ENCODE measurements at places on chromosomes 3 and 15.
A peak's percentile ranks its signal among the peaks of the same experiment; 100 is the strongest.

GRCh38 chr3:30155755-30156154 lies 450.6 kb upstream of the TGFBR2 start:
- DNase-seq = no peak

GRCh38 chr15:33094336-33094735 lies 100.2 kb downstream of the FMN1 start:
- no peak for DNase-seq

GRCh38 chr3:167829071-167829470 lies 93.5 kb downstream of the SERPINI1 start:
- DNase-seq = no peak

GRCh38 chr15:91476861-91477260 lies 376.6 kb upstream of the SLCO3A1 start:
- no peak for DNase-seq

GRCh38 chr3:172018364-172018763 lies 21.0 kb upstream of the FNDC3B start:
- no peak for DNase-seq

DNA sequence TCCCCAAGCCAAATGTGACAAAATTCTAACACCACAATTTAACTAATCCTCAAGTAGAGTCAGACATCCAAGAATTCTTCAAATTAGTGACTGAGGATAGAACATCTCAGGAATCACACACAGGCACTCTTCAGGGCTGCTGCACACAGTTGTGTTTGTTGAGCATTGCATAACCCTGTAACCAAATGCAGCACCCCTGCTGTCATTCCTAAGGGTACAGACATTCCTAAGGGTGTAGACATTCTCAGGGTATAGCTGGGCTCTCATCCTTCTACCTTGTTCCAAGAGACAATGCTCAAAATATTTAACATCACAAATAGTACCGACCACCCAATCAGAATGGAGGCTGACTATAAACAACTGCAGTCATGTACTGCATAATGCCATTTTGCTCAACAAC lies 107.1 kb upstream of the UBE2E2 start:
- DNase-seq = no peak

DNA sequence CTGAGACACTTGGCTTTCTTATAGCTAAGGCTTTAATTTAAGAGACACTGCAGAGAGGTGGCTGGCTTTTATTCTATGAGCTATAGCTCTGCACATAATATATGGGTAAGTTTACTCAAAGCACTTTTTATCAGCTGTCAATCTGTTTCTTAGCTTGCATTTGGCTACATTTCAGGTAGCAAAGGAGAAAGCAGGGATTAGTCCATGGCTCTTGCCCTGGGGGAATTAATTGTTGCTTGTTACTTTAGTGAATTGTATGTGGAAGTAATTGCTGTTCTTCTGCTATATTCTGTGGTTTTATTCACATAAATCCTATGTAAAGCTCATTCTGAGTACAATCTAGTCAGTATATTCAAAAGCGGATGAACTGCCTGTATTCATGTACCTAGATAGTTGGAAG lies 14.4 kb upstream of the CCDC39 start:
- DNase-seq = no peak

DNA sequence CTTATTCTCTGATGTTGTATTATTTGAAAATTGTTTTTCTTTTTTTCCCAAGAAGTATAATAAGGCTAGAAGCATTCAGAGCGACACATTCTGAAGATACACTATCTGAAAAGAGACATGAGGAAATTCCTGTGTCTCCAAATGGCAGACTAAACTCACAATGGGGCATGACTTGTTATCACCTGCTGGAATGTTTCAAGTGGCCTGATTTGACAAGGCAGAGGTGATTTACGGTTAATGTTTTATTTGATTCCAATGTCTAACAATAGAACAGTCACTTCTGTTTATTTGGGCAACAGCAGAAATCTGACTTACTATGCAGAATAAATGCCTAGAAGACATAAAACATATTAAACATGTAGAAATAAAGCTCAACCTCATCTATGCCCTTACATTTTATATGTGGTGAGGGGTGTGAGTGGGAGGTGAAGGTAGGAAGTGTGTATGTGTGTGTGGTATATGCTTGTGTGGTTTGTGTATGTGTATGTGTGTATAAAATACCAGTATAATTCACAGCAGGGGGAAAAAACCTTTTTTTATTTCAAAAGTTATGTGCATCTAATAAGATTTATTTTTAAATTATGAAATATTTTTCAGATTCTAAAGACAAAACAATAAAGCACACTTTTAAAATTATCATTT lies 1051.7 kb downstream of the ROBO2 start:
- no peak for DNase-seq

- no peak for DNase-seq
These were observed 385.9 kb downstream of the RAP2B start for GRCh38 chr3:153547970-153548369.

DNA sequence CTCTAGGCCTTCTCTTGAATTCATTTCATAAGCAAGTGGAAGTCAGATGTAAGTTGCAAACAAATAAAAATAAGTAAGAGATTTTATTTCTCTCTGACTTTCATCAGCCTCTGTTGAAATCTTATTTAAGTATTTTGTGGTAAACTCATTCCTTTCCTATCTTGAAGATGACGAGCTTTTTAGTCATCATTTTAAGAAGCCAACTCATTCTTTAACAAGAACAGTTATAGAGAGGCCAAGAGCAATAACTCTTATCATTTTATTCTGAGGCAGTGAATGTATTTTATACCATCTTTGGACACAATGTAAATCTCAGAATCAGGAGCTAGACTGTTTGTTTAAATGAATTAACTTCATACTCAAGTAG lies 147.5 kb upstream of the MBNL1 start:
- DNase-seq = no peak

- no peak for DNase-seq
These were observed 61.2 kb upstream of the NEO1 start for GRCh38 chr15:72991026-72991425.

- DNase-seq = no peak
These were observed 583.3 kb upstream of the PPP2R3A start for GRCh38 chr3:135382188-135382587.

- peak; percentile 26 for DNase-seq
These were observed 37.7 kb downstream of the PLD1 start for GRCh38 chr3:171772427-171773056.

DNA sequence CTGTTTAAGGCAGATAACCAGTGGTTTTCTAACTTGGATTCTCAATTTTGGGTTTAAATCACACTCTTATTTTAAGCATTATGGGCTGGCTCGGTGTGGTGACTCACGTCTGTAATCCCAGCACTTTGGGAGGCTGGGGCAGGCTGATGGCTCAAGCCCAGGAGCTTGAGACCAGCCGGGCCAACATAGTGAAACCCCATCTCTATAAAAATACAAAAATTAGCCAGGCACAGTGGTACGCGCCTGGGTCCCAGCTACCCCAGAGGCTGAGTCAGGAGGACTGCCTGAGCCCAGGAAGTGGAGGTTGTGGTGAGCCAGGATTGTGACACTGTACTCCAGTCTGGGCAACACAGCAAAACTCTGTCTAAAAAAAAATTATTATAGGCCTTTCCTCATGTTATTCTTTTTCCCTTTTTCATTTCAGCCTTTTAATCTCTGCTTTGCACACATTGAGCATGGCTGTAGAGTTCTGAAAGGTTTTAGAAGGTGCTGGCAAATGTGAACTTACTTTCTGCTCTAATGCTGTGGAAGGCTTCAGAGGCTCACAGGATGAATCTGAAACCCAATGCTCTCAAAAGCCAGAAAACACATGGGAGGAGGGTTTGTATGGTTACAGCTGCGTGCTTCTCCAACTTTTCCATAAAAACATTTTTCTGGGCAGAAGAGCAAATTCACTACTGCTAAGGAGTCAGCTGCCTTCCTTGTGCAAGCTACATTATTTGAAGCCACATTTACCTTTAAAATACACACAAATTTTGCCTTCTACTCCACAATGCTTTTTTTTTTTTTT lies 32.5 kb downstream of the CHAC1 start:
- DNase-seq = no peak

- DNase-seq = no peak
These were observed 12.8 kb upstream of the MTMR10 start for GRCh38 chr15:31004220-31004733.

DNA sequence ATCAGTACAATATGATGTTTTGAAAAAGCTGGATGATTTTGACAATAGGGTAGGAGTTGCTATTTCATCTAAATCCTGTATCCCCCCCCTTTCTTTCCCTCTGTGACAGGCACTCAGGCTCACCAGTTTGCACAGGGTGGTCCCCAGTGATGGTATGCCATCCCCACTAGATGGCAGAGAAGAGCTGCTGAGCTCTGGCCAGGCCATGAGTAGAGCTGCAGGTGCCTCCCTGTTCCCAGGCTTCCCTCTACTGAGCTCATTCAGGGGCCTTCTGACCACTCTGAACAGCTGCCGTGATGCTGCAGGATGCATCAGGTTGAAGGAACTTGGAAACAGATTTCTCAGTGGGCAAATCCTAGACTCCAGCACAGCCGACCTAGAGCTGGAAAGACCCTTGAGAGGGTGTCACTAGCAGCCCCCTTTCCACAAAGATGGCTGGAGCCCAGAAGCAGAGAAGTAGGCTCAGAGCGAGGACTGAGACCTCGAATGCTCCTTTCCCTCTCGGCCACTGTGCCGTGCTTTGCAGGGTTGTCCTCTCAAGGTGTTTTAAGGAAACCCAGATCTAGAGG lies 45.1 kb downstream of the EFCAB12 start:
- peak; percentile 41 for DNase-seq

- DNase-seq = no peak
These were observed 134.8 kb downstream of the CHDH start for GRCh38 chr3:53711387-53711786.

All from CD4-positive, alpha-beta T cell treated with Interleukin-6 at 100 ng/mL for 8 hours (primary cell).